ENCODE measurements at places on chromosomes 12 and 14. TPM values are rescaled to one million over a fixed set of nuclear protein-coding genes. Genes with fewer than 3 reads are reported as not detected.

CEBPE gene
- total RNA-seq = not detected

TMEM179 gene
- 2.6 TPM for total RNA-seq

LPAR5 gene
- 3.6 TPM for total RNA-seq

RDH12 gene
- 2.0 TPM for total RNA-seq

Measured in body of pancreas (tissue), 4 donors.